ENCODE measurements at places on chromosomes 6 and 20.

GRCh38 chr6:32666420-32667300 lies at the start of gene HLA-DQB1:
HLA-DQB1 (minus strand) TSS chr6:32666657; CDS start chr6:32666607, 50 bp downstream.
- DNase-seq = peak; percentile 51

DNA sequence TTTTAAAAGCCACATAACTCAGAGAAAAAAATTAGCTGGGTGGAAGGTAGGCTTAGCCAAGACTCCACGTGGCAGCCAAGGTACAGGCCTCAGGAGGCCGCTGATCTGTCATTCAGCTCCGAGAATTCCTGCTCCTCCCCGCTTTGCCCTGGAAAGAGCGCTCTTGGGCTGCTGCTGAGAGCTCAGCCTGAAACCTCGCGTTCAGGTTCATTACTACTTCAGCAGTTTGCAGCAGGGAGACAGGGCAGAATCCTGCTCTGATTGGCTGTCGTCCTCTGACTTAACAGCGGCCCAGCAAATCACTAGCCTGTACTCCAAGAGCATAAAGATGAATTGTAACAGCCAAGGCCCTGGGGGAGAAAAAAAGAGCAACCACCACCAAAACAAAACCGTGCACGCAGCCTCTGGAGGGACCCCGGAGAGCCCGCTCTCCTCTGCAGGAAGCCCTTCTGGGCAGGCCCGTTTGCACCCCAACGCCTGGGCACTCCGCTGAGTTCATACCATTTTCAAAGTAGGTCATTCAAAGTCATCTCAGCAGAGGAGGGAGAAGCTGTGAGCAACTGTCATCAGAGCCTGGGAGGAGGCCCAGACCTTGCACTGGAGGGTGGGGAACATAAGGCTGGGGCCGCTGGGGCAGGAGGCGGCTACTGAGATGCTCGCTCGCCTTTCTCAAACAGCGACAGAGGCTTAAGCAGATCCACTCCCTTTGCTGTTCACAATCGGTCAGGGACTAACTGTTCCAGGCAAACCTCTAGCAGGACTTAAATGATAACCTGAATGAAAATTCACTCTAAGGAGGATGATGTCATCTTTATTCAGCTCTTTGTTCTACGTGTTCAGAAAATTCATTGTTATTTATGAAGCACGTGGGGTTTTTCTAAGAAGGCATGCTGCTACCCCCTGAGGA lies 42.3 kb upstream of the ATXN1 start:
- DNase-seq = no peak

DNA sequence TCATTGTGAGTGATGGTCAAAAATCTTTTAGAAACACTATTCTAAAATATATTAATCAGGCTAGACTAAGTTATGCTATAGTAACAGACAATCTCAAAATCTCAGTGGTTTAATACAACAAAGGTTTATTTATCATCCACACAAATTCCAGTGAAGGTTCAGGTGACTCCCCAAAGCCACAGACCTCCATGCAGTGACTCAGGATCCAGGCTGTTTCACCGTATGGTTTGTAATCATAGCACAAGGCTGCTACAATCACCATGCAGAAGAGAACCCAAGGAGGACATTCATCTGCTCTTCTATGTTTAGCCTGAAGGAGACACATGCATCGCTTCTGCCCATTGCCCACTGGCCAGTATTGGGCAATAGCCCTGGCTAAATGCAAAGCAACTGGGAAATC lies 46.2 kb downstream of the BFSP1 start:
- no peak for DNase-seq

GRCh38 chr6:74891349-74891831 lies 314.5 kb downstream of the COL12A1 start:
- no peak for DNase-seq

- DNase-seq = no peak
Measured at GRCh38 chr6:34487536-34487935, 21.7 kb downstream of the PACSIN1 start.

DNA sequence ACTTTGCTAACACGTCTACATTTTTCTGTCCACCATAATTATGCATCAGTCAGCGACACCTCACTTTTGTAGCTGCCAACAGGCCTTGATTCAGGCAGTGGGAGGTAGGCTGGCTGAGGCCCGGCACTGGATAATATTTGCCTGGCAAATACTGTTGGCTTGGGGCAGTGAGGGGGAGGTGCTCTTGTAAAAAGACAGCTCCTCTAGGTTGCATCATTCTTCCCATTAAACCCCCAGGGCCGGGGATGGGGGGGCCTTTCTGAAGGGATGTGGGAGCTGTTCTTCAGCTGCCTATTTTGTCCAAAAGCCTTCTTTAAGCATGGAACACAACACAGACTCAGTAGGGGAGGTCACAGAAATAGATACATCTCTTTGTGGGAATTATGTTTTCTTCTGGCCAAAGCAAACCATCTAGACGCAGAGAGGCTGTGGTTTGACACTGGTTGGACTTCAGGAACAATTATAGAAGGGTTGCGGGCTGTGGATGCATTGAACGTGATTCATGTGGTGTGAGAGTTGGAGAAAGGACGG lies 338.3 kb upstream of the NT5E start:
- no peak for DNase-seq

GRCh38 chr6:119493980-119494379 lies 144.4 kb upstream of the MAN1A1 start:
- DNase-seq = no peak

DNA sequence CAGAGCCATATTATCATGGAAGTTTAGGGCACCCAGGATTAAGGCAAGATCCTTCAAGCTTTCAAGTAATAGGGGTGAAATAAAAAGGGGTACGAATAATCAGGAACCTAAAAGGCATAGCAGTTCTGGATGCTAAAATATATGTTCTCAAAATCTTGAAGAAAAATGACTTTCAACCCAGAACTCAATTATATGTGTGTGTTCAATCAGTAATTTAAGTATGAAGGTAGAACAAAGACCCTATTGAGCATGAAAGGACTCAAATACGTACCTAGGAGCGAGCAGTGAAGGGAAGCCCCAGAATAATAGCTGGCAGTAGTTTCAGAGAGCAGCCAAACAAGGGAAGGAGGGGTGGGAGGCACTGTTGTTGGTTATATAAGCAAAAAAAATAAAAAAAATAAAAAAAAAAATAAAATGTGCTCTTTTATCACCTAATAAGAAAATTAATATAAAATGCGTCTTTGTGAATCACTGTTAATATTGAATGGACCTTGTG lies 45.4 kb downstream of the MYO6 start:
- DNase-seq = no peak

DNA sequence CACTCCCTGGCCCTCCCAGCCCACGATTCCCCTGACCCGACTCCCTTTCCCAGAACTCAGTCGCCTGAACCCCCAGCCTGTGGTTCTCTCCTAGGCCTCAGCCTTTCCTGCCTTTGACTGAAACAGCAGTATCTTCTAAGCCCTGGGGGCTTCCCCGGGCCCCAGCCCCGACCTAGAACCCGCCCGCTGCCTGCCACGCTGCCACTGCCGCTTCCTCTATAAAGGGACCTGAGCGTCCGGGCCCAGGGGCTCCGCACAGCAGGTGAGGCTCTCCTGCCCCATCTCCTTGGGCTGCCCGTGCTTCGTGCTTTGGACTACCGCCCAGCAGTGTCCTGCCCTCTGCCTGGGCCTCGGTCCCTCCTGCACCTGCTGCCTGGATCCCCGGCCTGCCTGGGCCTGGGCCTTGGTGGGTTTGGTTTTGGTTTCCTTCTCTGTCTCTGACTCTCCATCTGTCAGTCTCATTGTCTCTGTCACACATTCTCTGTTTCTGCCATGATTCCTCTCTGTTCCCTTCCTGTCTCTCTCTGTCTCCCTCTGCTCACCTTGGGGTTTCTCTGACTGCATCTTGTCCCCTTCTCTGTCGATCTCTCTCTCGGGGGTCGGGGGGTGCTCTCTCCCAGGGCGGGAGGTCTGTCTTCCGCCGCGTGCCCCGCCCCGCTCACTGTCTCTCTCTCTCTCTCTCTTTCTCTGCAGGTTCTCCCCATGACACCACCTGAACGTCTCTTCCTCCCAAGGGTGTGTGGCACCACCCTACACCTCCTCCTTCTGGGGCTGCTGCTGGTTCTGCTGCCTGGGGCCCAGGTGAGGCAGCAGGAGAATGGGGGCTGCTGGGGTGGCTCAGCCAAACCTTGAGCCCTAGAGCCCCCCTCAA lies at the start of gene LTA:
LTA (plus strand) TSS at position 249 of the 871 bp plus-strand sequence; CDS start at position 703, 454 bp downstream.
- DNase-seq = peak; percentile 79

DNA sequence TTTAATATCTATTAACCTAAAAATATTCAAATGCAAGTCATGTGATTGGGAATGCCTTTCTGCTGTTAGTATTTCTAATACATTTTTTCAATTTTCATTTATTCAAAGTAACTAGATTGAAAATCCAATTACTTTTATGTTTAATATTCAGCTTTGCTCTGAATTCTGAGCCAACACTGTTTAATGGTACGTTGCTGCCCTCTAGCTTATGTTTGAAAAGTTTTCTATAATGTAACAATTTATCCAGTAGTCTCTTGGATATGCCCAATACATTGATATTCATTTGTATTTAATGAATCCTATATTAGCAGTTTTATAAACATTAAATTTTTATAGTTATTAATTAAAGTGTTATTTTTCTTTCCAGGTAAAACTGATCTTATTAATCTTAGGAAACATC lies 47.4 kb downstream of the LGSN start:
- DNase-seq = no peak

- peak; percentile 55 for DNase-seq
Measured at GRCh38 chr6:20402342-20403069, 827 bp downstream of the E2F3 start.

- DNase-seq = no peak
Measured at GRCh38 chr6:52201046-52201445, 14.9 kb downstream of the IL17A start.

- no peak for DNase-seq
Measured at GRCh38 chr6:71533939-71534379, 245.3 kb downstream of the OGFRL1 start.

DNA sequence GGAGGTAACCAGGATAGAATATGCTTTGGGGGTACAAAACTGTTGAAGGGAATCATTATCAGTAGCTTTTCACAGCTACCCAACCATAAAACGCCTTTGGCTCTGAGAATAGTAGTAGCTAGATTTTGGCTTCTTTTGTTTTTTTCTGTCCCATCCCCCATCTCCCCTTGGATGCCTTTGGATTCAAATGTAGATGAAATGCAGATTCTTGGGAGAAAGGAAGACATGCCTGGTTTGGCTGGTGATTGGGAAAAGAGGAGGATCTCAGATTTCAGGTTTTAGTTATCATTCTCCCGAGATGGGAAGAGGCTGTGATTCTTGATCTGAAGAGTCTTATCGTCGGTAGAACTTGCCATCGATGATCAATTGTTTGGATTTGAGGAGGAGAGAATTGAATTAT lies 3.5 kb upstream of the CDYL start:
- DNase-seq = no peak

GRCh38 chr6:10375391-10375969 lies 39.4 kb downstream of the TFAP2A start:
- no peak for DNase-seq

GRCh38 chr6:31907158-31907813 lies 5.4 kb upstream of the ZBTB12 start:
- no peak for DNase-seq

DNA sequence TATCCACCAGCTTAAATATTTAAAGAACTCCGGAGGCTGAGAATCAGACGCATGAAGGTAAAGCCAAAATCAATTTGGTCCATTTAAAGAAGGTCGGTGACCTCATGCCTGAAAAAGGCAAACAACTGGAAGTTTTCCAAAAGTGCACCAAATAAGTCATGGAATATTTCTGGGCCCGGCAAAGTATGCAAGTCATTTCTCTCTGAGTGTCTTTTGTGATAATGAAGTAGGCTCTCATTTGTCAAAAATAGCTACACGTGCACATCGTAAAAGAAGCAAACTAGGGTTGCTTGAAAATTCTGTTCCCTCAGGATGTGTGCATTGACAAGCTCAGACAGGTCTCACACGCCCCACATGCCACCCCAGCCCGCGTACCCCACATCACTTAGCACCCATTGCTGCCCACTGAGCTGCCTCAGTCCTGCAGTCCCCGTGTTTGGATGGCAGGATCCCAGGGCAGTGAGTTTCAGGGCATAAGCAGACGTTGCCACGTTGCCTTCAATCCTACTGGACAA lies 20.5 kb upstream of the PYGB start:
- DNase-seq = no peak

DNA sequence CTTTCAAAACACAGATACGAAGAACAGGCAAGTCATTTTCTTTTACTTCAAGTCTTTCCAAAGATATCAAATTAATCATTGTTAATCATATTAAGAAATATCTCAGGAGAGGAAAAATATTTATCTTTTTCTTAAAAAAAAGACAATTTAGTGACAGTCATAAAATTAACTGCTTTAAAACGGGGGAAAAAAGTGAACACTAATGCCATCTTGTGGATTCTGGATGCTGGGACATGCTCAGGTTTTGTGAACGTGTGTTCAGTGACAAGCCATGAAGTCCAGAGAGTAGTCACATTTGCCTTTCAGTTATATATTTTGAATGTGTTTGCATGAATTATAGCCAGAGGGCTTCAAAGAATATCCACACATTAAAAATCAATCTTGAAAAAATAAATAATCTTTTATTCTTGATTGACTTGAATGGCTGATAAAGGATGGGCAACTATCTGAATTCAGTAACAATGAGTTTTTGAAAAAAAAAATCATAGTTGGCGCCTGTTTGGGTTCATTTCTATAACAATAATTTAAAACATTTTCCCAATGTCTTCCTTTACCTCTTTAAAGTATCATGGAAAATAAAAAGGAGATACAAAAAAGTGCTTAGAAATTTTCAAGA lies 74.7 kb upstream of the NOX3 start:
- no peak for DNase-seq

GRCh38 chr6:35141007-35141655 lies at the start of gene TCP11:
TCP11 (minus strand) TSS chr6:35141339; CDS start chr6:35140870, 469 bp downstream.
- DNase-seq = peak; percentile 27

- no peak for DNase-seq
Measured at GRCh38 chr20:916125-916799, at the start of gene ANGPT4. ANGPT4 (minus strand) TSS chr20:916334; CDS start chr20:916214, 120 bp downstream.

DNA sequence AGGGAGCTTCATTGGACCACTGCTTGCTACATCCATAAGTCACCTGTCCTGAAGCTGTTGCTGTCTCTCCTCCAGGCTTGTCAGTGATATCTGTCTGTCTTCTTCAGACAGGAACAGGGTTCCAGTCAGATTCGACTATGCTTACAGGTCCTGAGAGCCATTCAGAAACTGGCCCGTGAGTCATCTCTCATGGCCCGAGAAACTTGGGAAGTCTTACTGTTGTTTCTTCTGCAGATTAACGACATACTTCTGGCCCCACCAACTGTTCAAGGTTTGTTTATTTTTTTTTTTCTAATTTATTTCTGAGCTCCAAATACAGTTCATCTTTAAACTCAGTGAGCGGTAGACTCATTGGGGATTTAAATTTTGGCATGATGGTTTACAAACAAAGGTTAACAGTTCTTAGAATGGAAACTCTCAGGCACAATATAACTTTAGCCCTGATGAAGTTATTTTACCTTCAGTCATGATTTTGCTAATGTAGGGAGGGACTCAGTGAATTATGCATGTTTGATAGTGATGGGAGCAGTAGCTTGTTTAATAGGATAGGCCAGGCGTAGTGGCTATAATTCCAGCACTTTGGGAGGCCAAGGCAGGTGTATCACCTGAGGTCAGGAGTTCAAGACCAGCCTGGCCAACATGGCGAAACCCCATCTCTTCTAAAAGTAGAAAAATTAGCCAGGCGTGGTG lies 24.7 kb downstream of the RALGAPB start:
- no peak for DNase-seq

Measured in activated T-cell treated with anti-CD3 and anti-CD28 coated beads, Interleukin-2, amount 50 U/mL, for 1 hour (primary cell).